Activated CD4-positive, alpha-beta T cell treated with anti-CD3 and anti-CD28 coated beads for 1 hour (primary cell): ENCODE measurements at places on chromosomes 4 and X.
A peak's percentile ranks its signal among the peaks of the same experiment; 100 is the strongest.

GRCh38 chr4:13484749-13485221 lies 645 bp upstream of the RAB28 start:
- no peak for DNase-seq

- DNase-seq: no peak
Observed at GRCh38 chrX:128728943-128729342, 676.7 kb upstream of the ACTRT1 start.

DNA sequence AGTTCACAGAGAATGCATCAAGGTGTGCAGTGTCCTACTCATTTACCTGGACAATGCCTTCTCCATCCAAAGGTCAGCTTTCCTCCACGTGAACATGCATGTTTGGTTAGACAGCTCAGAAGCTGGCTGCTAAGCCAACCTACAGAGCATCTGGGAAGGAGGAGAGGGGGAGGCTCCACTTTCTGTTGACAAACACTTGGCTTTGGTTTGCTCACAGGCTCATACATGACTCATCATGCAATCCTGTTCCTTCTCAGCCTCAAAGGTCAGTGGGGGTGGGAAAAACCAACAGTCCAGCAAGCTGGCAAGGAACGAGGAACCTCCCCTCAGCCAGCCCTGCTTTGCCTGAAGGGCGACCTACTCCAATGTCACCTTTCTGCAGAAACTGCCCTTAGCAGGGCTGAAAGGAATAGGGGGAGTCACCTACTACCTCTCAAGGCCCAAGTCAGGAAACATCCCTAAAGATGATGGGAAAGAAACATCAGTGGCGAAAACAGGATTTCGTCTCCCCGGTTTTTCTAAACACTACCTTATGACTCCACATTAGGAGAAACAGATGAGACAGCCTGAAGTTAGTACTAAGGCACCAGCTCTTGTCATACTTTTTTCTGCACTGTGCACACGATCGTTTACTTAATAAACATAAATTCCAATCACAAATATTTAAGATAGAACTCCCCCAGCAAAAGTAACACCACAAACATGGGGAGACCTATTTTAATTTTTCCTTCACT lies 37.9 kb downstream of the RELL1 start:
- DNase-seq: no peak

DNA sequence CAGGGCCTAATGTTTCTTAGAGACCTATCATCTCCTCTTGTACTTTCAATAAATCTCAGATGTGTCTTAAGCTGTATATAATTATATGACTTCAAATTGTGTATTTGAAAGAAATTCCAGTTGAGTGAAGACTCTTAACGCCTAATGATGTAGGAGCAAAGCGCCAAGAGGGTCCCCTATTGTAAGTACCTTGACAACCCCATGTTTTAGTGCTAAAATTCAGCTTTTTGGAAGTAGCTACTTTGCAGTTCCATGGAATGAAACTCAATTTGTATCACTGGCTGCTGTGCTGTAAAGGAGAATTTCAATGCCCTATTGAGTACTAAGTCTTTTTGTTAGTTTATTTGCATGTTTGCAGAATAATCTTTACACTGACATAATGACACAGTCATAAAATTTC lies 1826.6 kb upstream of the AGA start:
- DNase-seq: no peak

GRCh38 chr4:120939693-120940092 lies 17.2 kb upstream of the PRDM5 start:
- no peak for DNase-seq

DNA sequence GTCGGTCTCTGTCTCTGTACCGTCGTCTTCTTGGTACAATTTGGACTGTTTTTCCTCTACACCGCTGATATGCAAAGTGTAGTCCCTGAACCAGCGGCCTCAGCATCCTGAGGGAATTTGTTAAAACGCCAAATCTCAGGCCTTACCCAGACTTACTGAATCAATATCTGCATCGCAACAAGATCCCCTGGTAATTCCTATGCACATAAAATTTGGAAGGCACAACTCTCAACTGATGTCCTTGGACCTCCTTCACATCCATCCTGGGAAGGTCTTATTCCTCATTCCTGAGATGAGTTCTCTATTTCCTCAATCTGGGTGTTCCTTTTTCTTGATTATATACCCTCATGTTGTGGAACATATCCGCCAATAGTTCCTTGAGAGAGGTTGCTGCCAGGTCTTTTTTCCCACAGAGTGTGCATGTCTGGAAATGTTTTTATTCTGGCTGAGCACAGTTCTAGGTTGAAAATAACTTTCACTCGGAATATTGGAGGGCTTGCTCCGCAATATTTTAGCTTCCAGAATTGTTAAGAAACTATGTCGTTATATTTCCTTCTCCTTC lies 738 bp upstream of the HPF1 start:
- DNase-seq: no peak

DNA sequence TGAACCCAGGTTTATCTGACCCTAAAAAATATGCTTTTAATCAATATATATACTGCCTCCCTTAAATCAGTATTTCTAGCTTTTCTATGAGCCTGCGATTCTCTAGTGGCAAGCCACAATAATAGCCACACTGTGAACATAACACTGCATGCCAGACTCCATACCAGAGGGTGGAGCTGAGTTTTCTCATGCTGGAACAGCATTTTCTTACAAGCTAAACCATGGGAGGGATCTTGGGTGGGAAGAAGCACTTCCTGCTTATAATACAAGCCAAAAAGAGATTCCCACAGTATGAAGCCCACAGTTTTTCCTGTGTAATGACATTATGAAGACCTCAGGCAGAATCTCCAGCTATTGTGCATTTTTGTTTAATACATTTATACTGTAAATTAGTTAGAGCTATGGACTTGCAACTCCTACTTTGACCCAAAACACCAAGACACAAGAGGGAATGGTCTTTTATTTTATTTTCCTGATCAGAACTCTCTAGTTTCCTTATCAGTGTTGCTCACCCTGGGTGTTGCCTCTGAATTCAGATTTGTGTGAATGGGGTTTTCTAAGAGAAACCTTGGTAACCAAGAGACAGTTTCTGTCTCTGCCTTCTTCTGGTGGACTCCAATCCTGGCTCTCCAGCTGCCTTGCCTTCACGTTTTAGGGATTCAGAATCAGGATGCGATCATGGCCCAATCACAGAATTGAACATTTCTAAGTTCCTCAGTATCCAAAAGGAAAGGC lies 74.5 kb upstream of the EOLA2 start:
- DNase-seq: no peak

GRCh38 chr4:82005158-82005557 lies 368.6 kb downstream of the HNRNPD start:
- DNase-seq: no peak

GRCh38 chrX:153968754-153969124 lies 2.9 kb downstream of the HCFC1 start:
- DNase-seq: peak; percentile 24

DNA sequence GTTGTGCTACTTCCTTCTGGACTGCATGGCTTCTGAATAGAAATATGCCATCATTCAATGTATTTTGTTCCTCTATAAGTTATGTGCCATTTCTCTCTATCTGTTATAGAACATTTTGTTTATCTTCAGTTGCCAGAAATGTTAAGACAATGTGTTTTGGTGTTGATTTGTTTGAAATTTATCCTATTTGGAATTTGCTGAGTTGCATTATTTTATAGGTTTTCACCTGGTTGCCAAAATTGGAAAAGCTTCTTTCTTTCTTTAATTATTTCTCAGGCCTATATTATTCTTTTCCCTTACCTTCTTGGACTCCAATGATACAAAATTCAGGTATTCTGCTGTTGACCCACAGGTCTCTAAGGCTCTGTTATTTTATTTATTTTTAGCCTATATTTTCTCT lies 33.4 kb upstream of the CFAP47 start:
- no peak for DNase-seq

GRCh38 chrX:104098151-104098808 lies 14.0 kb upstream of the ZCCHC18 start:
- peak; percentile 15 for DNase-seq
